ENCODE measurements at places on chromosomes 3 and 15.

DNA sequence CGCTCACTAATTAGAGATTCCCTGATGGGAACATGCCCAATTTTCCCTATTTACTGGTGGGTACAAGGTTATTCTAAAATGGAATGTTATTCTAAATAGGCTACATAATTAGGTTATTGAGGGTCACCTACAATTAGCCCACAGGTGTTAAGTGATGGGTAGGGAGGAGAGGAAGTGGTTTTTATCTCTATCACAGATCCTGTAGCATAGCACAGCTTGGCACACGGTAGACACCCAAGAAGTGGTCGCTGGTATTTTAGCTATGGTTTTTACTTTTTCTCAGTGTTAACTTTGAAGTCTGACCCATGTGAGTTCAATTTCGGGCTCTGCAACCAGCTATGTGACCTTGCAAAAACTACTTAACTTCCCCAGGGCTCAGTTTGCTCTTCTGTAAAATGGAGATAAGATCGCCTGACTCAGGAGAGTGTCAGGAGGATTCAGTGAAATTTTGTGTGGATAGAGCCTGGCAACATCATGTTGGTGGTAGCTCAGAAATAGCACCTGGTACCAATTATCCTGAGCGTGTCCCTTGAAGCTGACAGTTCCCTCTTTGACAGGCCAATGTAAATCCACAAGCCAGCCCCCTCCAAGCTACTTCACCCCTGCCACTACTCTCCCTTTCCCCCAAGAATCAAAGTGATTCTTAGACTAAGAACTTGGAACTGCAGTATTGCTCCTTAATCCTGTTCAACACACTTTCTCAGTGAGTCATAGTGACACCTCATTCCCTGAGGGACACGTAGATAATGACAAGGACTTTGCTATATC lies 8.7 kb upstream of the LMCD1 start:
- DNase-seq = no peak

- no peak for DNase-seq
These were observed 45.1 kb downstream of the BDH1 start for GRCh38 chr3:197510642-197511018.

- DNase-seq = no peak
These were observed 14.1 kb downstream of the ITGA11 start for GRCh38 chr15:68417897-68418296.

DNA sequence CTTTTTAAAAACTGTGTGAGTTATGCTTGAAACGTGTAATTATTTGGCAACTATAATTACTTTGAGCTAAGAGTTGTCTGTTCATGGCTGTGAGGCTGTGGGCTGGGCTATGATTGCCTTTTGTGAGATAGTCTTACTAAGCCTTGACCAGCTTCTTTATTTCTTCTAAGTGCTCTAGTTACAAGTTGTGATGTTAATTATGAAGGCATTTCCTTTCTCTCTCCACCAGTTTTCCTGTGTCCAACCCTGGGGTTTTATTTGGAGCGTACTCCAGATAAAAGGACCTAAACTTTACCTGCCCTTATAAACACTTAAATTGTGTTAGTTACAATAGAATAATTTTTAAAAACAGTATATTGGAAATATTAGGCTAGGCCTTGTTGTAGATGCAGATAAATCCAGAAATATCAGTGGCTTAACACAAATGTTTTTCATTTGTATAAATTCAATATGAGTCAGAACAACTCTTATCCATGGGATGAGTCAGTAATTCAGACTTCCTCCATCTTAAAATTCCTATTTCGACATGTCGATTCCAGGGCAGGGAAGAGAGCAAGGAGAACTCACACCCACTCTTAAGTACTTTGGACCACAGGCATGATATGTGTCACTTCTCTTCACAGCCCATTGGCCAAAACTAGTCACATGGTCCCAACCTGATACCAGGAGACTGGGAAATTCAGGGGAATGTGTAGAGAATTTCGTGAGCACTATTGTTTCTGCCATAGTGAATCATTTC lies 17.0 kb downstream of the TMEM62 start:
- DNase-seq = no peak

- no peak for DNase-seq
These were observed 21.8 kb upstream of the DAPK2 start for GRCh38 chr15:64068133-64068532.

- DNase-seq = no peak
These were observed 482.3 kb downstream of the ZBBX start for GRCh38 chr3:166897811-166898210.

DNA sequence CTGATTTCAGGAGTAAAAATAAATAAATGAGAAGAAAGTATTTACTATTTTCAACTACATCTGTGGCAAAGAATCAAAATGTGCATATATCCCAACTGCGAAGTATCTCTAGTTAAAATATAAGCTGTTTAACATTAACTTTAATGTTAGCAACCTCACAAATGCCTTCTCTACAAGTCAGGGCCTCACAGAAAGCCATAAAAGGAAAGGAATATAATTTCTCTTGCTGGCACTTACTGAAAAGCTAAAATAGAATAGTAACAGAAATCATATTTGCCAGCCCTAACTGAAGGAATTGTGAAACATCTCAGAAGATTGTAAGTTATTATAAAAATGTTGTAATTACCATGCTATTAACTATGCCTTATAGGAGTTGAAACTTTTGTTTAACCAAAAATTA lies 65.1 kb upstream of the MBNL1 start:
- DNase-seq = no peak

DNA sequence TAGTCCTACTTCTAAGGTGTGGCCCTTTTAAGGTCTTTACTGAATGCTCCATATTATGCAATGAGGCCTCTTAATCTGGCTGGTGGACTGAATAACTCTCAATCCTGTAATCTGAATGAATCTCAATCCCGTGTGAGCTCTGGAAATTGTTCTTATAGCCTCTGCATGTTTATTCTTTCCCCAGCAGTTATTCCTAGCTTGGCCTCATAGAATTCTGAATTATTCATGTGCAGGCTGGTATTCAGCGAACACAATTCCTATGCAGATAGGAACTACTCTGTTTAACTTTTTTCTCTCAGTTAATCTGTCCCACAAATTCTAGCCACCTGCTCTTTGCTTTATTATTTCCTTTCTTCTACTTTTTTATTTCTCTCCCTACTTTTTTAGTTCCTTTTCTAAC lies 44.3 kb upstream of the XRN1 start:
- no peak for DNase-seq

GRCh38 chr3:134214239-134214638 lies 36.4 kb downstream of the RYK start:
- DNase-seq = no peak

DNA sequence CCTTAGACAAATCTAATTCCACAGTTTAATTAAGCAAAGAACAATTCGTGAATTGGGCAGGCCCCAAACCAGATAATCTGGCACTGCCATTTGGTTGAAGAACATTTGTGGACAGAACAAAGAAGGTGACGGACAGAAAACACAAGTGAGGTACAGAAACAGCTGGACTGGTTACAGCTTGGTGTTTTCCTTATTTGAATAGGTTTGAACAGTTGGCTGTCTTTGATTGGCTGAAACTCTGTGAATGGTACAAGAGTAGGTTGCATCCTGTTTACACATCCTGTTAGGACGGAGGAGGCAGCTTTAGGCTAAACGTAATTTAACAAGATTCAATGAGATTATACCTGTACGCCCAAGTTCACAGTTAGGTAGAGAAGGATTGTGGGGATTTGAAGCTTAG lies 114.4 kb downstream of the LPP start:
- no peak for DNase-seq

GRCh38 chr3:6771171-6771570 lies 89.7 kb upstream of the GRM7 start:
- no peak for DNase-seq

DNA sequence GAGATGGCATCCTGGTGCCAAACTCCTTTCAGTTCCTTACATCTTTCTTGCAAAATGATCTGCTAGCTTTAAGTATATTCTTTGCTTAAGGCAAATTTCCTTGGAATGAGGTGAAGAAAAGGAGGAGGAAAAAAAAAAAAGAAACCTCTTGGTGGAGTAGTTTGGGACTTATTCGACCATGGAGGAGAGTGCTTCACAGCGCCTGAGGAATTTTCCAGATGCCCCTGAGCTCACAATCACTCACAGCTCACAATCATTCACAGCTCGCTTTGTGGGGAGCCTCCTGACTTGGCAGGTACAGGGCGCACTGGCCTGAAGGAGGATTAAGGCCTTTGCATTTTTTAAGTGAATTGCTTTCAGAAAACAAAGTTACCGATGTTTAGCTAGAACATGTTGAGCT lies 53.9 kb downstream of the BOC start:
- DNase-seq = no peak

DNA sequence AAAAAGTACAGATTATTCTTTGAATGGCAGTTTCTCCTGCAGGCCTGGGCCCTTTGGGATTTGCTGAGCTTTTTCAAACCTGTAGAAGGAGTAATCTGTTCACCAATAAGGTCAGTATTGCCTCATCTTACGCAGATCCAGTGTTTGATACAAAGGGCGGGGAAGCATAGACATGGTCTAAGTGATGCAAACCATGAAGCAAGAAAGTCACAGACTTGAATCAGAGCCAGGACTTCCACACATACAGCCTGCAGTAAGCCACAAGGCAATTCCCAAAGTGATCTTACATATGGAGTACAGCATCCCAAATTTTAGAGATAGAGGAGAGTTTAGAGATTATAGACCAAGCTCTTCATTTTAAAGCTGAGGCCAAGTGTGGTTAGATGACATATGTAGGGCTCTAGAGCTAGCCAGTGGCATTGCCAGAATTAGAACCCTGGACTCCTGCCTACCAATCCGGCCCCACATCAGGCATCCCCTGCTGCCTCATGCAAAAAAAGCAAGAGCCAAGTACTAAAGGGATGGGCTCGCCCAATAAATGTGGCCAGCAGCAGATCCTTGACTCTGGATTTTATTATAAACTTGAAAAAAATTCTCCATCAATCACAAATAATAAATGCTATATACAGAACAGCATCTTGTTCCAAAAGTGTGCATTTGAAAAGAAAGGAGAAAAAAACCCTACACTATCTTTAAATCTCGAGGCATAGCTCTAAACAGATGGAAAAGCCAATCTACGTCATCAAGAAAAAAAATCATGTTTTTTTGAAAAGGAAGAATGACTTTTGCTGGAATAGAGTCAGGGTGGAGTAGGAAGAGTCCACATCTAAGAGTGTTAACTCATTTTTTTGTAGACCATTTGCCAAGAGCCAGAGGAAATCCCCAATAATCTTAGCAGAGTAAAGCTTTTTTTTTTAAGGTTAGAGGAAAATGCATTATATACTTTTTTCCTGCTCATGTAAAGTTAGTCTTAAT lies 24.0 kb downstream of the ABI3BP start:
- no peak for DNase-seq

GRCh38 chr15:80059786-80060355 lies 395 bp downstream of the ZFAND6 start:
- DNase-seq = peak; percentile 74

DNA sequence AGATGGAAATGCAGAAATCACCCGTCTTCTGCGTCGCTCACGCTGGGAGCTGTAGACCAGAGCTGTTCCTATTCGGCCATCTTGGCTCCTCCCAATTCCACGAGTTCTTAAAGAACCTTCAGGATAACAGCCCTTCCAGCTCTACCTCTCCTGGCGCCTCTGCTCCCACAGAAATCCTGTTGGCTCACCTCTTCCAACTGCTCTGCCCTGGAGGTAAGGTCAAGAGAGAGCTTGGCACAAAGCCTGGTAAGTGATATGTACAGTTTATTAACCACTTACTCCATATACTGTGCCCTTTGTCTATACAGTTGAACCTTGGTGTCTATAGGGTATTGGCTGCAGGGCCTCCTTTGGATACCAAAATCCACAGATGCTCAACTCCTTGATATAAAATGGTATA lies 17.8 kb upstream of the FGF12 start:
- DNase-seq = no peak

DNA sequence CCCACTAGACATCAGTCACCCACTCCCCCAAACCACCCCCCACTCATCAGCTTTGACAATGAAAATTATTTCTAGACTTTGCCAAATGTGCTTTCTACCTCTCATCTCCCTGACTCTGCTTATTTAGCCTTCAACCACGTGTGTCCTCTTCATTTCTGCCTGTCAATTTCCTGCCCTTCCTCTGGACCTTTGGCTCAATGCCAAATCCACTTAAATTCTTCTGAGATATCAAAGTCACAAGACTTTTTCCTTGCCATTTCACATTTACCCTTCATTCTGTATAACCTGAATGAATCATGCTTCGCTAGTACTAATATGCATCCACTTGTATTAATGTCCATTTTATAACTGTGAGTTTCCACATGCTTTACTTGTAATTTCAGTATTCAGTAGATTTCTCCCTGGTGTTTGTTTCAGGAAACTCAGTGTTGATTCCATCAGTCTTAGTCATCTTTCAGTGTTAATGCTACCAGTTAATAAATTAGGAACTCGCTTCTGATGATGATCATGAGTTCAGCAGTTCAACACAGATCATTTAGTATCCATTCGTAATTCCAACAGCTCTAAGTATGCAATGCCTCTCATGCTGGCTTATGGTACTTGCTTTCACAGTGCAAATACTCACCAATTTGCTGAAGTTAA lies 128.2 kb upstream of the OSTN start:
- DNase-seq = no peak

DNA sequence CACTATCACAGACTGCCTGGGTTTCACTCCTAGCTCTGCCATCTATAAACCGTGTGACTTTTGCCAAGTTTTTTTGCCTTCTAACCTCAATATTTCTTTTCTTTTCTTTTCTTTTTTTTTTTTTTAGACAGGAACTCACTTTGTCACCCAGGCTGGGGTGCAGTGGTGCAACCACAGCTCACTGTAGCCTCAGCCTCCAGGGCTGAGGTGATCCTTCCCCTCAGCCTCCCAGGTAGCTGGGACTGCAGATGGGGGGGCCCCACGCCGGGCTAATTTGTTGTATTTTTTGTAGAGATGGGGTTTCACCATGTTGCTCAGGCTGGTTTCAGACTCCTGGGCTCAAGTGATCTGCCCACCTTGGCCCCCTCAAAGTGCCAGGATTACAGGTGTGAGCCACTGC lies 3.2 kb upstream of the ADAM10 start:
- no peak for DNase-seq

DNA sequence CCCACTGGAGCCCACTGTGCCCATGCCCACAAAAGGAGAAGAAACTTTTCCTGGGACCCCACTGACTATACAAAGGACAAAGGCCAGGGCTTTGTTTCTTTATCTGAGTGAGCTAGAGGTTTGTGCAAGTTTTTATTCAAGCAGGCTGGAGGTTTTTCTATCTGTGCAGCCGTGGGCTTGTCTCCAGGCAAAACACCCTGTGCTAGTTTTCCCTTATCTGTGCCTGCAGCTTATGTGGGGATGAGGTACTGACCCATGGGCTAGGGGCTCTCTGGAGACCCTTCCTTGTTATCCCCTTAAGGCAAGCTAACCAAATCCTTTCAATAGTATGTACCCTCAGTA lies 545.5 kb downstream of the ZPLD1 start:
- DNase-seq = no peak
